Activated T-cell treated with anti-CD3 and anti-CD28 coated beads for 24 hours (primary cell): ENCODE measurements at places on chromosomes 16 and 17.

- DNase-seq, result no peak
Observed at GRCh38 chr16:55687802-55688201, 32.0 kb downstream of the SLC6A2 start.

DNA sequence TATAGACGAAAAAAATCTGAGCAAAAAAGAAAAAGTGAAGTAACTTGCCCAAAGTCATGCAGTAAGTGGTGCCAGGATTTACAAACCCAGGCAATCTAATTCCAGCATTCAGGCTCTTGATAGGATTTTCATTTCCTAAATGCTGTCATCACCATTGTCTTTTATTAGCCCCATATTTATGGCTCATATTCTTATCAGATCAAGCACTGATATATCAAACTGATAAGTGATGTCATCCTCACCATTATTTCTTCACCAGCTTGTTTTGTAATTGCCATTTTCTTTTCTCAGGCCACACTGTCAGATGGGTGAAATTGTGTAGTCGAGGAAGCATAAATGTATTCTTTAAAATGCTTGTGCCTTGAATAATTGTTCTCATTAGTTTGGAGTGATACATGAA lies 1.3 kb downstream of the RAD51C start:
- DNase-seq, result no peak

- no peak for DNase-seq
Observed at GRCh38 chr16:22098405-22099255, 6.3 kb downstream of the VWA3A start.

- DNase-seq, result no peak
Observed at GRCh38 chr16:57031156-57031555, 41.8 kb downstream of the NLRC5 start.

GRCh38 chr16:69199382-69199781 lies 12.4 kb downstream of the SNTB2 start:
- no peak for DNase-seq

DNA sequence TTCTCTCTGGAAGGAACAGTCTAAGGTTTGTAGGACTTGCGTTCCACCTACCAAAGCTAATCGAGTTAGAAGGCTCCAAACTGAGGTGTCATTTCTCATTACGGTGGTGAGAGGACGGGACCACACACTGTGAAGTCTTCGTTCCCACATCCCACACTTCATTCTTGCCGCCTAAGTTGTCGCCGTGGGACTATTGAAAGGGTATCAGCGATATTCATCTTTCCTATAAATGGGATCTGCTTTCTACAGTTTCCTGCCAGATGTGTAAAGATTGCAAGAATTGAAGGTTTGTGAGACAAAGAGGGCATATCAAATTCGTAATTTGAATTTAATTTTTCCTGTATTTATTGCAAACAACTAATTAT lies 608 bp upstream of the TRIM37 start:
- no peak for DNase-seq

DNA sequence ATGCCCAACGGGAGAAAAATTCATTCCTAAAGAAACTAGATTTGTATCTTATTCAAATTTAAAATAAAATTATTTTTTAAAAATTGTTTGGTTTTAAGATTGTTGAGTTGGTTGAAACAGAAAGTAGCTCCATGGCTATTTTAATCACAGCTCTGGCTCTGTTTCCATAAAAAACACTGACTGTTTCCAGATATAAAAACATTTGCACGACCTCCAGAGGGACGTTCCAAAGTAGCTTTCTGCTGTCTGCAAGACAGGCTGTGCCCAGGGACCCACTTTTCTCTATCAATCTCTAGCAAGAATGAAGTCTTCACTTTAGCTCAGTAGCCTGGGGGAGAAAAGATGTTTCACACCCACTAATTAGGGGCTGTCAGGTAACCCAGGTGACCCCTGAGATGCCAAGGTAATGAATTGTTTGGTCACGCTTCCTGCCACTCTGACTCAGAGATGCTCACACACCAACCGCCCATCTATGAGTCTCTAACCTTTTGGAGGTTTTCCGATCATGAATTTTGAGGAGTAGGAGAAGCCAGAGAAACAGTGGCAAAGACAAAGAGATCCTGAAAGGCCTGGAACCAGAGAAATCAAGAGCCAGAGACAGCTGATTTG lies 220.1 kb upstream of the SOX9 start:
- no peak for DNase-seq

- no peak for DNase-seq
Observed at GRCh38 chr17:164303-165235, 16.9 kb downstream of the DOC2B start.

GRCh38 chr16:86581458-86581857 lies 3.1 kb downstream of the FOXL1 start:
- no peak for DNase-seq

DNA sequence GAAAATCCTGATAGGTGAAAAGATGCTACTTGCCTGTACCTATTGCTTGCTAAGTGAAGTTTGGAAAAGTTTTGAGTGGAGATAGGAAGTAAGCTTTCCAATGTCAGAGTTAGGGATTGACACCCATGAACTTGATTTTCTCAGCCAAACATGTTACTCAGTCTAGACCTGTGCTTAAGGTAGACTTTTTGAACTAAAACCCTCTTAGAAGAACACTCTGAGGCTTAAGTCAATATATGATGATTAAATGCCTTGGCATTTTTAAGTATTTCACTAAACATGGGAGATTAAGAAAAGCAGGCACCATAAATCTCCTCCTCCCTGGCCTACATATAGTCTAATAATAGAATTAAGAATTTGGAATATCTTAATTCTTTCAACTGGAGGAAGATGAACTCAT lies 785.6 kb upstream of the SOX9 start:
- DNase-seq, result no peak

GRCh38 chr17:29857823-29858222 lies 72.2 kb downstream of the SSH2 start:
- DNase-seq, result no peak

- DNase-seq, result no peak
Observed at GRCh38 chr17:77420804-77421629, 280.2 kb downstream of the SEC14L1 start.

DNA sequence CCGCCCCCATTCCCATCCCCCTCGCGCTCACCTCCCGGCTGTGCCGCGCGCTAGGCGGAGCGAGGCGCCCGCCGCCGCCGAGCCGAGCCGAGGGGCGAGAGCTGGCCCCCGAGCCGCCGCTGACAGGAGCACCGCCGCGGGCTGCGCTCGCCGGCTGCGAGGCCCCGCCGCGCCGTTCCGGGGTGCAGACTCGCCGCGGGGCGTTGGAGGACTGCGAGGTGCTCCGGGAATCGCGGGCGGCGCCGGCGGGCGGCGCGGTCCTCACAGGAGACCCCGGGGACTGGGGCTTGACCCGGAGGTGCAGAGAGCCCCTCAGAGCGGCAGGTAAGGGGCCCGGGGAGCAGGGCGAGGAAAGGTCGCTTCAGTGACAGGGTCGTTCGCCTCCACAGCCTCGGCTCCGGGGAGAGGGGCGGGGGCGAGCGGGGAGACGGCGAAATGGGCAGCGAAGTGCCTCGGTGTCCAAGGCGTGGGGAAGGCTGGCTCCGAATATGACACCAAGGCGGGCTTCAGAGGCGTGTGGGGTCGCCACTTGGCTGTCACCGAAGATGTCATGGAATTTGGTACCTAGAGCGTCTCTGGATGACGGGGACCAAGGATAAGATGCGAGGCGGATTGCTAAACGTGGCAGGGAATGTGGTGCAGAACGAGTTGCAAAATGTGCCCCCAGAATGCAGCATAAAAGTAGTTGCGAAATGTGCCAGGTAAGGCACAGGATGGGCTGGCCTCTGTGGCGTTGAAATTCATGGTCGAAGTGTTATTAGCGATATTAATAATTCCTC lies 580 bp downstream of the TANC2 start:
- DNase-seq, result peak; percentile 55

DNA sequence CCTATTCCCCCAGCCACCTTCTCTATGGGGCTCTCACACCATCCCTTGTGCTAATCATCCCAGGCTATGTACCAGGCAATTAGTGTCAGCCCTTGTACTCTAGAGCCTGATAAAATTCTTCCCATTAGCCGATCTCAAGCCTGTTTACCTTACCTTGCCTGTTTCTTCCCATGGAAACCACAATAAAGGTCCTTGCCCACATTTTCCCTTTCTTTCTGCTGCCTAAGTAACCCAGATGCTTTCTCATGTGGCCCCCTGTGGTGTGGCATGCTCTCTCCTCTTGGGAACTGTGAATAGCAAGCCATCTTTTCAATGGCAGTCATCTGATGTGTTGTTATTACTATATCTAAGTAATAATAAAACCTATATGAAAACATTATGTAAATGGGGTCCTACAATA lies 265.8 kb upstream of the ELAC2 start:
- no peak for DNase-seq

DNA sequence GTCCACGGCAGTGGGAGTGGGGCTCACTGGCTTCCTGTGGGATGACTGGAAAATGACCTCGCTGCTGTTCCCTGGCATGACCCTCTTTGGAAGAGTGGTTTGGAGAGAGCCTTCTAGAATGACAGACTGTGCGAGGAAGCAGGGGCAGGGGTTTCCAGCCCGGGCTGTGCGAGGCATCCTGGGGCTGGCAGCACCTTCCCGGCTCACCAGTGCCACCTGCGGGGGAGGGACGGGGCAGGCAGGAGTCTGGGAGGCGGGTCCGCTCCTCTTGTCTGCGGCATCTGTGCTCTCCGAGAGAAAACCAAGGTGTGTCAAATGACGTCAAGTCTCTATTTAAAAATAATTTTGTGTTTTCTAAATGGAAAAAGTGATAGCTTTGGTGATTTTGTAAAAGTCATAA lies 7.8 kb upstream of the RNF213 start:
- peak; percentile 83 for DNase-seq

DNA sequence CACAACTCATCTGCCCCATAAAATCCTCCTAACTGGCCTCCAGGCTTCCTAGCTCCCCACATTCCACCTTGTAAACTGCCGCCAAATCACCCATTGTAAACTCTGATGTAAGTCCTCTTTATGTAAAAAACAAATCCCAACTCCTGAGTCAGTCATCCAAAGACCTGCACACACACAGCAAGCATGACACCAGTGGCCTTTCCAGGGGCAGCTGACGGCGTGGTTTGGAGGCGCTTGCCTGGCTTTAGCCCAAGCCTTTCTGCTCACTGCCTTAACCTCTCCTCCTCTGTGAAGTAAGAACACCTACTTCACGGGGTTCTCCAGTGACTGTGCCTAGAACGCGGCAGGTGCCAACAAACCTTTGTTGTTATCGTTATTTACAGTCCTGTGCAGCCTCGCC lies 14.0 kb downstream of the UBE2O start:
- DNase-seq, result no peak
